CD4-positive, alpha-beta T cell (primary cell): ENCODE measurements at places on chromosomes 4 and X. TPM values are rescaled to one million over a fixed set of nuclear protein-coding genes. Genes with fewer than 3 reads are reported as not detected.

DNA sequence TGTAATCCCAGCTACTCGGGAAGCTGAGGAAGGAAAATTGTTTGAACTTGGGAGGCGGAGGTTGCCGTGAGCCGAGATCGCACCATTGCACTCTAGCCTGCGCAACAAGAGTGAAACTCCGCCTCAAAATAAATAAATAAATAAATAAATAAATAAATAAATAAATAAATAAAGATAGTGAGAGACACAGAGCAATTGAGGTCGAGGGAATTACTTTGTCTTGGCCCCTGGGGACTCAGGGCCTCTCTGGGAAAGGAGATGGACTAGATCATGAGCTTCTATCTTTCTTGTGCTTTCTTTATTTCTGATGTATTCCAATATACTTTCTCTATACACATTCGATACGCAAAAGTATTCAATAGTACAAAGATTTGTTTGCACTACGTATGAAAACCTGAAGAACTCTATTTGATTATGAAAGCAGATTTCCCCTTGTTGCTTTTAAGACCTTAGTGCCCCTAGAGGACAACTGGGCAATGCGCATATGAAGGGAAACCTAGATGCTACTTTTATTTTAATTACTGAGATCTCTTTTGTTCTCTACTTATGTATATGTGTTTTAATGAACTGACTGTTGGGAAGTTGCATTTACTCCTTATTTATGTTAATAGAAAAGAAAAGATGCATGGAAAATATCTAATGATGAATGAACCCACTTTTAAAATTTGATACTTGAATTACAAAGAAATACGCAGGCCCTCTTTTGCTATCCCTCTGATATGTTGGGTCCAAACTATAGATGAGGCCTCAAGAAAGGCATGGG is 12.8 kb upstream of the ELOVL6 start:
- no peak overlapping the region for H3K27ac ChIP-seq
- H3K27me3 ChIP-seq = no peaks in the 10 kb centered on the region
- H3K4me3 ChIP-seq = no peak overlapping the region
- DNase-seq = no peak
- H3K4me1 ChIP-seq = peaks cover 2% of the 10 kb centered on the region
- H3K36me3 ChIP-seq = no peaks in the 10 kb centered on the region

- no peaks in the 10 kb centered on the region for H3K27me3 ChIP-seq
- H3K4me1 ChIP-seq = no peaks in the 10 kb centered on the region
- H3K36me3 ChIP-seq = no peaks in the 10 kb centered on the region
- no peak overlapping the region for H3K4me3 ChIP-seq
- DNase-seq = no peak
- no peak overlapping the region for H3K27ac ChIP-seq
These were observed 71.5 kb downstream of the PPP4R3C start for GRCh38 chrX:27391623-27392022.

- H3K36me3 ChIP-seq = peaks cover 27% of the 10 kb centered on the region
- DNase-seq = peak; percentile 66
- peak overlapping the region; percentile 99 for H3K27ac ChIP-seq
- H3K4me3 ChIP-seq = peak overlapping the region; percentile 81
- H3K27me3 ChIP-seq = no peaks in the 10 kb centered on the region
These were observed 687 bp downstream of the CDK16 start for GRCh38 chrX:47218920-47219815.

- H3K4me3 ChIP-seq = no peak overlapping the region
- no peaks in the 10 kb centered on the region for H3K27me3 ChIP-seq
- no peak for DNase-seq
- H3K27ac ChIP-seq = no peak overlapping the region
These were observed 112.8 kb upstream of the EOLA2 start for GRCh38 chrX:150051096-150051495.

The SSX4 gene
- total RNA-seq = not detected

The GAB1 gene
- 0.64 TPM for total RNA-seq
